CD4-positive, alpha-beta T cell treated with Interleukin-4 for 4 hours (primary cell): ENCODE measurements at places on chromosomes 6 and 20.
A peak's percentile ranks its signal among the peaks of the same experiment; 100 is the strongest.

DNA sequence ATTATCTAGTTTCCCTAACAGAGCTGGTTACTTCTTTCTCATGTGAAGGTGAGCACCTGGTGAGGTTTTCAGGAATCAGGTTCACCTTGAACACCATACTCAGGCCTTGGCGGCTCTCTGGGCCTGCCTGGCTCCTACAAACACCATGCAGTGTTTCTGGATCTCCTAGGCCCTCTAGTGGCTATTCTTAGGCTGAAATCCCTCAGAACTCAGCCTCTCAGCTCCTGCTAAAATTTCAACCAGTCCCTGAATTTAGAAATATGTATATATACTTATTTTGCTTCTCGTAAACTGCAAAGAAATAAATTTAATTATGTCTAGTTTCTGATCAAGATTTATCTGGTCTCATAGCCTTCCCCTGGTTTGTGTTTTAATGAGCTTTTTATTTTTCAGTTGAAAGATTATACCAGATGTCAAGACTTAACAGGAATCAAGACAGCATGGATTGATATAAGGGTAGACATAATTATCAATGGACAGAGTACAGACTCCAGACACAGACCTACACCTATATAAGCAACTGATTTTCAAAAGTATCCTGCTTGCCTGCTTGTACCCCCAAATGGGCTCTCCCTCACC, 55.9 kb downstream of the ANKEF1 start:
- peak; percentile 24 for DNase-seq

DNA sequence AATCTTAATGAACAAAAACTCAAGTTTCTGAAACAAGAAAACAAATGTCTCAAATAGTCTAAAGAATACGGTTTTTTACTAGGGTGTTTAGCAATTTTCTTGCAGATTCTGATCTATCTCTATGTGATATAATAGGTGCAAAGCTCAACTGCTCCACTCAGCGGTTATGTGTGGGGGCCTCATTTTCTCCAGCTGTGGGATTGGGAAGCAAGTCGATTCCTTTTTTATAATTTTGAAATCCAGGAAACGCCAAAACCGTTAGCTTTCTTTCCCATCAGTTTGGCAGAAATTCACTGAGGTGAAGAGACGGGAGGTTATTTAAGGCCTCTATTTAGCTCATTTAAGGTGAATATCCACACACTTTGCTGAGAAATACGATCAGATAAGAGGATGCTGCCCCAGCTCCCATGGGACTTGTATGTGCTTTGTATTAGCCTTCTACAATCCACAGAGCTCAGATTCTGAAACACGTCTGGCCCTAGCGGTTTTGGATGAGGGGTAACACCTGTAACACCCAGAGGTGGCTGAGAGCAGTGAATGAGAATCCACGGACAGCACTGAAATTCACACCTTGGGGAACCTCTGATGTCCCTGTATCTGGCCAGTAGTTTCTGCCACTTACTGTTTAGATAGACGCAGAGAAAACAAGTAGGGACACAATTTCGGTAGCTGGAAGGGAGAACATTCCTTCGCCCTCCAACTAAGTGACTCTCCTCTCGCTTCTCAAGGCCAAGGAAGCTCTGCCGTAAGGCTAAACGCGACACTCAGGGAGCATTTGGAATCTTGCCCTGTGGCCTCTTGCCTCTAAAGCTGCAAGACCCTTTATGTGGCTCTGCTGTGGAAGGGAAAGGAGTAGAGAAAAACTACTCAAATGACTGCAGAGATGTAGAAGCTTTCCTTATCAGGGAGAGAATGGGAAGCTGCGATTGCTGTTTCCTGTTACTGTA, 6.5 kb upstream of the BCAS4 start:
- DNase-seq = no peak

GRCh38 chr20:25606094-25606695, 17.6 kb downstream of the NANP start:
- DNase-seq = no peak

GRCh38 chr6:16227605-16228004, 10.8 kb upstream of the GMPR start:
- DNase-seq = no peak

DNA sequence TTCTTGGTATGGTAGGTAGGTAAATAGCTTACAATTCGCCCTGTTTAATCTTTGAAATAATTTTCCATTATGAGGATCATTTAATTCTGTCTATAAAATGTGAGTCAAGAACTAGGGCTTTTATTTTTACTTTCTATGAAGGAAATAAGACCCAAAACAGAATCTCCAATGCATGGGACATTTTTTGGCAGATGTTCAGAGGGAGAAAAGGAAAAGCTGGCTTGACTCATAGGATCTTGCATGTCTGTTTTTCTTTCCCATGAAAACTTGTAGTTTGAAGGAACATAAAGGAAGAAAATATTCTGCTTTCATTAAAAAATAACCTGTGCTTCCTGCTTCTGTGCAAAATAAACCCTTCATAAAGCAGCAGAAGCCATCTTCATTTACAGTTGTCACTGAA, 143.1 kb upstream of the INSM1 start:
- DNase-seq = no peak

DNA sequence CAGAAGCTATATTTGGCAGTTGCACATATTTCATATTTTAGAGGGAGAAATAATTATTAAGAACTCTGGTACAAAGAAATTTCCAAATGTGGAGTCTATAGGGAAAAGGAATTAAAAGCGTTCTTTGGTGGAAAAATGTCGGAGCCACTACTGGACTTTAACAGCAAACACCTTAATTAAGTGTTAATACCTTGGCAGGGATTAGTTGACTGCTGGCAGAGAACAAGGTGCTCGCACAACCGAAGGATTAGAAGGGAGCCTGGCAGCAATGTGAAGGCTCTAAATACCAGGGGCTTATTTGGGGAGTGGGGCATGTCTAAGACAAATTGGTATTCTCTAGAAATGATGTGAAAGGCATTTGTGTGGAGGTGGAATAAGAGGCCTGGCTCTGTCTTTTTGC, 98.9 kb downstream of the PAK5 start:
- no peak for DNase-seq

DNA sequence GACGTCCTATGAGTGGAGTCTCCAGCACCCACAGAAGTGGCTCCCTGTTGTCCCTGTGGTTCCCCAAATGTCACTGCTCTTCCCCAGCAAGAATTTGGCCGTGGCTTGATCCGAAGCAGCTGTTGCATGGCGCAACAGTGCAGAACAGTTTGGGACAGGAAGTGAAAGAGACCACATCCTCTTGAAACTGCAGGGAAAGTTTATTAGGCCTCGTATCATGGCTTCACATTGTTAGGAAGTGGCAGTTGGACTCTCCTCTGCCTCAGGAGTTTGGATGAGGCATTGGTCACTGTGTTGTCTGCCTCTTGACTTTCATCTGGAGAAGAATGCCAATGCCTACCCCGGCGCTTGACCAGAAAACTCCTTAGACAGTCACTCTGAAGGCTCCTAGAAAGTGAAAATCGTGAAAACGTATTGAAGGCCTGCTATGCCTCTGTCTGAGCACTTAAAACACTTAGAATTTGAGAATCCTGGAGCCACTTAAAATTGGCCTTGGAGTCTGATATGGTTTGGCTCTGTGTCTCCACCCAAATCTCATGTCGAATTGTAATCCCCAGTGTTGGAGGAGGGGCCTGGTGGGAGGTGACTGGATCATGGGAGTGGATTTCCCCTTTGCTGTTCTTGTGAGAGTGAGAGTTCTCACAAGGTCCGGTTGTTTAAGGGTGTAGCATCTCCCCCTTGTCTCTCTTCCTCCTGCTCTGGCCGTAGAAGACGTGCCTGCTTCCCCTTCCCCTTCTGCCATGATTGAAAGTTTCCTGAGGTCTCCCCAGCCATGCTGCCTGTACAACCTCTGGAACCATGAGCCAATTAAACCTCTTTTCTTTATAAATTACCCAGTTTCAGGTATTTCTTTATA, 334.9 kb upstream of the JARID2 start:
- peak; percentile 39 for DNase-seq
